B cell (primary cell): ENCODE measurements at places on chromosomes 3 and 15.
A peak's percentile ranks its signal among the peaks of the same experiment; 100 is the strongest.

- H3K4me3 ChIP-seq: peak overlapping the region; percentile 15
- DNase-seq: peak; percentile 76
- H3K36me3 ChIP-seq: no peaks in the 10 kb centered on the region
- H3K27ac ChIP-seq: peak overlapping the region; percentile 77
- peaks cover 68% of the 10 kb centered on the region for H3K4me1 ChIP-seq
- no peaks in the 10 kb centered on the region for H3K27me3 ChIP-seq
These were observed 6.3 kb downstream of the AEN start for GRCh38 chr15:88627463-88627862.

DNA sequence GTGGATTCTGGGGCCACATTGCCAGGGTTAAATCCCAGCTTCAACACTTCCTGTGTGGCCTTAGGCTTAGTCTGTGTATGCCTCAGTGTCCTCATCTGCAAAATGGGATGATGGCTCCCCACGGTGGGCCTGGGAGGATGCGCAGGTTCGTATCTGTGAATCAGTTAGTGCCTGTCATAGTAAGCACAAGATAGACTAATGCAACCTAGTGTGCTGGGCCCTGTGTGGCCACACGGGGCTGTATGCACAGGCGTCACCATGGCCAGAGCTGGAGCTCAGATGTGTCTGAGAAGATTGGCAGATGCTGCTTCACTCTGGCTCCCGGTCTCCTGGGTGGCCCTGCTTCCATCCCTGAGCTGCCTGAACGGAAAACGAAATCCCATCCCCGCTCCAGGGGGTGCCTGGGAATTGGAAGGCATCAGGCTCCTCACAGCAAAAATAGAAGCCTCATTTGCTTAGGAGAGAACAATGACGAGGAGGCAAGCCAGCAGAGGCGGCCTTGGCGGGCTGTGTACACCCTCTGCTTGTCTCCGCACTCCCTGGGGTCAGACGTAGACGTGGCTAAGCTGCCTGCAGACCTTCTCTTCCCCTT, 103.6 kb downstream of the APBA2 start:
- no peak overlapping the region for H3K27ac ChIP-seq
- DNase-seq: no peak
- H3K4me3 ChIP-seq: no peak overlapping the region

DNA sequence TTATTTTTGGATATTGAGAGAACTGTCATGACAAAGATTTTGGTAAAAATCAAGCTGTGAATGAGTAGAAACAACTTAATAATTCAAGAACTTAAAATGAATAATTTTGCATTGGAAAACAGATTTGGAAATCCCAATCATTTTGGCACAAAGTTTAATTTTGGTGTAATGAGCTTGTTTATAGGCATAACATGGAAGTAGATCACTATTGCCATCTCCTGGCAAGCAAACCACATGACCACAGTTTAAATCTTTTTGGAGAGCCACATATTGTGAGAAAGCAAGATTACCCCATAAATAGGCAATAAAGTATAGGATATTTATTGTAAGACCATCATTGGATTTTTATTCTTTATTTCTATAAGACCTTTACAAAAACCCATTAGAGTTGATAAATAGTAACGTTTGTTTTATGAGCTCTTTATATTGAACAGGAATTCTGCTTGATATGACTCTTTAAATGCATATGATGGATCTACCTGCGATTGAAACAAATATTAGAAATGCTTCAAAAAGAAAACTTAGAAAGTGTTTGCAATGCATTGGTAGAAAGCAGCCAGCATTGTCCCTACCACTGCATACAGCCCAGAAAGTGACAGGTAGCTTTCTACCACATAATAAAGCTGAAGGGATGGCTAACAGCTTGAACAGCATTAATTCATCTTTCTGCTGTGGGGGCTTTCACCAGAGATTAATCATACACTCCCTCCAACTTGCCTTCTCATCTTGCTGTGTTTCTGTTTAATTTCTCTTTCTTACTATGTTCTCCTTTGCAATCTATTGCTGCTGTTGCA, 766.8 kb downstream of the TBL1XR1 start:
- no peak overlapping the region for H3K4me3 ChIP-seq
- DNase-seq: no peak
- H3K27ac ChIP-seq: no peak overlapping the region
- H3K36me3 ChIP-seq: no peaks in the 10 kb centered on the region
- H3K4me1 ChIP-seq: no peaks in the 10 kb centered on the region

- no peak overlapping the region for H3K4me3 ChIP-seq
- H3K27me3 ChIP-seq: no peaks in the 10 kb centered on the region
- no peaks in the 10 kb centered on the region for H3K4me1 ChIP-seq
- DNase-seq: no peak
- H3K36me3 ChIP-seq: no peaks in the 10 kb centered on the region
These were observed 133.7 kb upstream of the OSTN start for GRCh38 chr3:191065181-191065805.

- H3K27me3 ChIP-seq: no peaks in the 10 kb centered on the region
- no peak overlapping the region for H3K4me3 ChIP-seq
These were observed 590.3 kb upstream of the SGO1 start for GRCh38 chr3:20776286-20776685.

DNA sequence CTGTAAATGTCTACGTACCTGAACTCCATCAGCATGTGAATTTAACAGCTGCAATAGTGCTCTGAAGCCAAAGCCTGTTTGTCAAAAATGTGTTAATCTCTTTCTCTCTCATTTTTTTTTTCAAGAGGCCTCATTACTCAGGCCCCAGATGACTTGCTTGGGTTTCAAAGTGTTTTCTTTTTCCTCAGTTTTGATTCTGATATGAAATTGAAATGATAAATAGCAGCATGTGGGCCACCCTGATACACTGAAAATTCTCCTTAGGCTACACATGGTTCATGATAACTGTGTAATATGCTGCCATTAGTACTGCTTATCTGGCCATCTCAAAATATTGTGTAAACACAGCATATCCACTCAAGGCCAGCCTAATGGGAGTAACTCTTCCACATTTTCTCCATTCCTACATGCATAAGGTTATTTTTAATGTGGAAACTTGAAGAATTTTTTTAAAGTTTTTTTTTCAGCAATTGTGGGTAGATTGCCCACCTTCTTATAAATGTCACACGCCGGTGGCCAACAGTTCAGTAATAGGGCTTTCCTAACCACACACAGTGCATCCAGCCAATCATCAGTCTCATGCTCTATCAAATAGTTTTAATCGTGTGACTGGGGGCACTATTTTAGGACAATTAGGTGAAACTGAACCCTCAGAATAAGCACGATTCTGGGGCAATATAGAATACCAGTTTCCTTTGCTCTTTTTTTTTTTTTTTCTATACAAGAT, 13.1 kb upstream of the DENND4A start:
- peaks cover 3% of the 10 kb centered on the region for H3K4me1 ChIP-seq
- H3K36me3 ChIP-seq: no peaks in the 10 kb centered on the region
- H3K27ac ChIP-seq: no peak overlapping the region
- H3K4me3 ChIP-seq: no peak overlapping the region
- no peaks in the 10 kb centered on the region for H3K27me3 ChIP-seq

DNA sequence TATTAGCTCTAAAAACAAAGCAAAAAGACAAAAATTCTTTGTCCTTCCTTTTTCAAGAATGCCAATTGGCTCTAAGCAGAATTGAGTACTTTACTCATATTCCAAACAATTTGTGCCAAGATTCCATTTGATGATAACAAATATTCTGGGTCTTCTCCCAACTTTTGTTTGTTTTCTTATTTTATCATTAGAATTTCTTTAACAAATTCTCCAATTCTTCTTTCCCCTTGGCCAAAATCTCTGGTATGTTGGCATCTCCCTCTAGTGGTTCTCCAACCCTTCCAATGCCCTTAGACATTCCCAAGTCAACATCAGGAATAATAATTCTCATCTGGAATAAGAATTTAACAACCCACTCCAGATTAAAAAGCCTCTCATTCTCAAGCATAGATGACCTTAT, 5.3 kb downstream of the CPOX start:
- no peak overlapping the region for H3K4me3 ChIP-seq
- DNase-seq: no peak
- no peaks in the 10 kb centered on the region for H3K27me3 ChIP-seq
- H3K4me1 ChIP-seq: peaks cover 11% of the 10 kb centered on the region

- H3K36me3 ChIP-seq: no peaks in the 10 kb centered on the region
- H3K4me1 ChIP-seq: peaks cover 7% of the 10 kb centered on the region
- no peak overlapping the region for H3K4me3 ChIP-seq
- no peaks in the 10 kb centered on the region for H3K27me3 ChIP-seq
These were observed 94.3 kb upstream of the SGO1 start for GRCh38 chr3:20280257-20280656.

- H3K27me3 ChIP-seq: no peaks in the 10 kb centered on the region
- peaks cover 23% of the 10 kb centered on the region for H3K4me1 ChIP-seq
- no peaks in the 10 kb centered on the region for H3K36me3 ChIP-seq
- no peak overlapping the region for H3K27ac ChIP-seq
- H3K4me3 ChIP-seq: no peak overlapping the region
These were observed 60.1 kb upstream of the OSTN start for GRCh38 chr3:191138937-191139336.

- H3K27ac ChIP-seq: no peak overlapping the region
- H3K27me3 ChIP-seq: no peaks in the 10 kb centered on the region
- DNase-seq: no peak
- no peaks in the 10 kb centered on the region for H3K36me3 ChIP-seq
These were observed 28.0 kb upstream of the RAB11A start for GRCh38 chr15:65841121-65841930.

- peaks cover 3% of the 10 kb centered on the region for H3K4me1 ChIP-seq
- no peaks in the 10 kb centered on the region for H3K36me3 ChIP-seq
- peak; percentile 32 for DNase-seq
- no peaks in the 10 kb centered on the region for H3K27me3 ChIP-seq
- no peak overlapping the region for H3K27ac ChIP-seq
- H3K4me3 ChIP-seq: no peak overlapping the region
These were observed 99.6 kb upstream of the ETV5 start for GRCh38 chr3:186208296-186208989.

- DNase-seq: no peak
- H3K27ac ChIP-seq: no peak overlapping the region
- H3K36me3 ChIP-seq: no peaks in the 10 kb centered on the region
These were observed 24.1 kb upstream of the MRPL3 start for GRCh38 chr3:131526801-131527347.

DNA sequence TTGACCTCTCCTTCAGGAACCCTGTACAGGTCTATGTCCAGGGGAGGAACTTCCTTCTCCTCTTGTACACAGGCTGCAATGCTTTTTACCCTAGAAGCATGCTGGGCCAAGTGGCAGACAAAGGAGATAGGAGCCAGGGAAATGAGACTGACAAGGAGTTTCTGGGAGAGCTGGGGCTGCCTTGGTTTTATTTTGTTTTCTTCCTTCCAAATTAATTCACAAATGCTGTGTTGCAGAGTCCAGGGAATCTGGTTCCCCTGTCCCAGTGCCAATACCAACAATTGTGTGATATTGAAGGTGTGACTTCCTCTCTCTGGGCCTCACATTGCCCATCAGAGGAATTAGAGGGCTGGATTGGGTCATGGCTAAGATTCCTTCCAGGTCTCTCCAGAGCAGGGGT, 224.8 kb upstream of the PPP2R3A start:
- no peaks in the 10 kb centered on the region for H3K27me3 ChIP-seq
- H3K27ac ChIP-seq: no peak overlapping the region
- H3K4me3 ChIP-seq: no peak overlapping the region
- H3K4me1 ChIP-seq: no peaks in the 10 kb centered on the region

DNA sequence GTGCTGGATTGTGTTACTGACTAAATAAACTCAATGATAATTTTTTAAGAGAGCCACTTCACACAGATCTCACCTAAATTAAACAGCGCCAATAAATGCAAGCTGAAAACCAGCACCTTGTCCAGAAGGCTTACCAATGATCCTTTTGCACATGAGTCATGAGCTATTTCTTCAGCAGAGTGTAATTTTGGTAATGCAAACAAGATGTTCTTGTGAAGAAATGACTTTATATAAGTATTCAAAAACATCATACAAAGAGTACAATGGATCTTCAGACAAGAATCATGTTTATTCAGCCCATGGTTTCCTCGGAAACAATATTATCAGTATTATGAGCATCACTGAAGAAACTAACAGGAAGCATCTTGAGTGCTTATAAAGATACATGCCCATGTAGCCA, 263.8 kb upstream of the UBE2E2 start:
- H3K4me1 ChIP-seq: no peaks in the 10 kb centered on the region
- no peak overlapping the region for H3K4me3 ChIP-seq
- no peak overlapping the region for H3K27ac ChIP-seq
- no peaks in the 10 kb centered on the region for H3K27me3 ChIP-seq

DNA sequence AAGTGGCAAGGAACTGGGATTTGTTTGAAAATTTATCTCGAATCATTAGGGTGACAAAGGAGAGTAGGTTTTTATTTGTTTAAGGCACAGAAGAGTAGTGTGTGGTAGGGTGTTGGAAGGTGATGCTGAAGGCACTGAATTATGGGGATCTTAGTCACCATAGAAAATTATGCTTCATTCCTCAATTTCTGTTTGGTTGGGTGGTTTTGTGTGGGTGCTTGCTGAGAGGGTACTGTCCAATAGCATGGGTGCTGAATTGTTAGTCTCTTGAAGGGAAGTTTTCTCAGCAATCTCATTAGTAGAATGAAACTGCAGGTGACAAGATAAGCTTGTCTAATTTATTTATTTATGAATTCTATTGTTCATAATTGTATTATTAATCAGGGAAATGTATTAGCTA, 610.9 kb downstream of the AGBL1 start:
- H3K4me3 ChIP-seq: no peak overlapping the region
- no peaks in the 10 kb centered on the region for H3K27me3 ChIP-seq
- H3K36me3 ChIP-seq: no peaks in the 10 kb centered on the region
- no peaks in the 10 kb centered on the region for H3K4me1 ChIP-seq
- no peak overlapping the region for H3K27ac ChIP-seq

DNA sequence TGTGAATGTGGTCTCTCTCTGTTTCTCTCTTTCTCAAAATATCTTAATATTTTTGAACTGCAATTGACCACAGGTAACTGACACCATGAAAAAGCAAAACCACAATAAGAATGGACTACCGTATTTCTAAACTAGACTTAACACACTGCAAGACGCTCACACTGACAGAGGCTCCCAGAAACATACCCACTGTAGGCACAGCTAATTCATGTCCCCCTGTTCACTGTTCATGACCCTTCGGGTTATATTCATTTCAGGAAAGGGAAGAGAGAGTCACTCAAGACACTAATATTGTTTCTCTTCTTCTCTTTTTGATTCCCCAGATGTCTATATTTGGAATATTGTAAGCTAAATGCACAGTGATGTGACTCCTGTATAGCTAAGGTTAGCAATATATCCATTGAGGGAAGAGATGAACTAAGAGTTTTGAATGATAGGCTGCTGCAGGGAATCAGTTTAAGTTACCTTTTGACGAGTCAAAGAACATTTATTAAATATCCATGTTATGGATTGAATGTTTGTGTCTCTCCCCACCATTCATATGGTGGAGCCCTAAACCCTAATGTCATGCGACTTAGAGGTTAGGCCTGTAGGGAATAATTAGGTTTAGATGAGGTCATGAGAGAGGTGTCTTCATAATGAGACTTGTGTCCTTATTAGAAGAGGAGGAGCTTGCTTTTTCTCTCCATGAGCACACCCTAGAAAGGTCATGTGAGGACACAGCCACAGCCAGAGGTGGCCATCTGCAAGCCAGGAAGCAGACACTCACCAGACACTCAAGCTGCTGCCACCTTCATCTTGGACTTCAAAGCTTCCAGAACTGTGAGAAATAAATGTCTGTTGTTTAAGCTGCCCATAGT, 216.6 kb upstream of the GRM7 start:
- H3K4me1 ChIP-seq: no peaks in the 10 kb centered on the region
- no peaks in the 10 kb centered on the region for H3K36me3 ChIP-seq
- H3K4me3 ChIP-seq: no peak overlapping the region
- H3K27me3 ChIP-seq: no peaks in the 10 kb centered on the region

GRCh38 chr3:50572801-50573371, 3.6 kb downstream of the HEMK1 start:
- no peak overlapping the region for H3K4me3 ChIP-seq
- DNase-seq: no peak
- H3K27me3 ChIP-seq: no peaks in the 10 kb centered on the region
- peaks cover 10% of the 10 kb centered on the region for H3K4me1 ChIP-seq
- peaks cover 27% of the 10 kb centered on the region for H3K36me3 ChIP-seq

- peaks cover 5% of the 10 kb centered on the region for H3K27me3 ChIP-seq
- no peak overlapping the region for H3K4me3 ChIP-seq
- no peak for DNase-seq
- H3K4me1 ChIP-seq: no peaks in the 10 kb centered on the region
These were observed 61.5 kb downstream of the LRRC49 start for GRCh38 chr15:70954171-70954570.
